ENCODE measurements at places on chromosomes 7 and 10.

GRCh38 chr7:117251687-117252086 is 71.2 kb downstream of the WNT2 start:
- DNase-seq = no peak

DNA sequence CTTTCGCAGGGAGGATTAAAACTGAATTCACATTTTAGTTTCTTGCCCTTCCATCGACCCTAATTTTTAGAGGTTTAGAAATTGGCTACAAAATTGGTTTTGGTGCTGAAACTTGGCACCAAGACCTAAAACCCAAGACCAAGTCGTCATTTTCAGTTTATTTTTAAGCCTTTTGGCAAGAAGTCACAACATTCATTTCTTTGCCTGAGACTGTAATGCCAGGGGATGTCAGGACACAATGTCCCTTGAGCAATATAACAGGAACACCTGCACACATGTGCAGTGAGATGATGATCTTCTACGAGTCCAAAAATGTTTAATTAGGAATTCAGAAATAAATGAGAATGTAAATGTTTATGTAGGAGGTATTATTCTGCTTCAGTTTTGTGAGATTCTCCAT is 335.4 kb upstream of the ANKRD30A start:
- no peak for DNase-seq

DNA sequence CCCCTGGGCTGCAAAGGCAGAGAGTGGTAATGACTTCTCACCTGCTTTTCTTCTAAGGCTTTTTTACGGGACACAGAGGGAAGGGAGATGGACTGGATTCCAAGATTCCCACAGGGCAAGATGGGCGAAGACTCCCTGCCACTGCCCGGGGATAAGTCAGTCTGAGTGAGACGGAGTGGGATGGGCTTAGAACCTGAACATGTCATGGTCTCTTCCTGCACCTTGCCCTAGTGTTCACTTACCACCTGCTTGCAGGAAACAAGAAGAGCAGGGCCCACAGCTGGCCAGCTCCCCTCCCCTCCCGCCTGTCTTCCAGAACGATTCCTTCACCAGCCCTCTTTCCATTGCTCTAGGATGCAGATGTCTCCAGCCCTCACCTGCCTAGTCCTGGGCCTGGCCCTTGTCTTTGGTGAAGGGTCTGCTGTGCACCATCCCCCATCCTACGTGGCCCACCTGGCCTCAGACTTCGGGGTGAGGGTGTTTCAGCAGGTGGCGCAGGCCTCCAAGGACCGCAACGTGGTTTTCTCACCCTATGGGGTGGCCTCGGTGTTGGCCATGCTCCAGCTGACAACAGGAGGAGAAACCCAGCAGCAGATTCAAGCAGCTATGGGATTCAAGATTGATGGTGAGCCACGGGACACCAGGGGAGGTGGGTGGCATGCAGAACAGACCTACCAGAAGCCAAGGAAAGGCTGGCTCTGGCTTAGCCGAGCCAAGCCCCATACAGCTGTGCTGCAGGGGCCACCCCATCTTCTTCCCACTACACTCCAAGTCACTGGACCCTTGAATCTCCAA is 1.3 kb downstream of the SERPINE1 start:
- DNase-seq = no peak

GRCh38 chr10:72445851-72446250 is 91.1 kb upstream of the DNAJB12 start:
- no peak for DNase-seq

DNA sequence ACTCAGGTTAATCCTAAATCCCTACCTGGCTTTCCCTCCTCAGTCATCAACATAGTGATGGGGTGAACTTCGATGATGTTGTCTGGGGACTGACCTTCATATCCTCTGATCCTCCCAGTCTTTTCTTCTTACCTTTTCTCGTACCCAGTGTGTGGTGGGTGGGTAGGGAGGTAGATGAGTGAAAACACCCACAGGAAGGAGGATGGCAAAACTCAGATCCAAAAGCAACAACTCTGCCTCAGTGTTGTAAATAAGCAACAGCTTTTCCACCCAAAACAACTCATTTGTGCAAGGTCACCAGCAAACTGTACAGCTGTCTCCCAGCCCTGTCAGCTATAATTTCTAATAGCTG is 38.6 kb downstream of the VOPP1 start:
- no peak for DNase-seq

GRCh38 chr7:67406976-67407375 is 410.3 kb downstream of the TYW1 start:
- no peak for DNase-seq

DNA sequence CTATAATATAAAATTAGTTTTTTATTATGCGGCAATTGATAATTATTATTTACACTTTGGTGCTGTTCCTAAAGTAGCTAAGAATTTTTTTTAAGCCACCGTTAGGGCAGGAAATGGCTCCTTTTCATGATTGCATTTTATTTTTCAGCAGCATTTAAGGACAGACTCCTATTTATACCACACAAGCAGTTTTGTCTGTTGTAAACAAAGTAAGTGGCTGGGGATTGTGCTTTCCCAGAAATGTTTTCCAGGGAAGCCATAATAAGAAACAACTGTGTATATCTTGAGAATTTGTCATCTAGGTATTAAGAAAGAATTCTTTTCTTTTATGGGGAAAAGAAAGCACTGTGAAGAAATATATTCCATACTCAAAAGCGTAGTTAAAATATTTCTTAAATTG is 232.0 kb downstream of the VTI1A start:
- DNase-seq = no peak

DNA sequence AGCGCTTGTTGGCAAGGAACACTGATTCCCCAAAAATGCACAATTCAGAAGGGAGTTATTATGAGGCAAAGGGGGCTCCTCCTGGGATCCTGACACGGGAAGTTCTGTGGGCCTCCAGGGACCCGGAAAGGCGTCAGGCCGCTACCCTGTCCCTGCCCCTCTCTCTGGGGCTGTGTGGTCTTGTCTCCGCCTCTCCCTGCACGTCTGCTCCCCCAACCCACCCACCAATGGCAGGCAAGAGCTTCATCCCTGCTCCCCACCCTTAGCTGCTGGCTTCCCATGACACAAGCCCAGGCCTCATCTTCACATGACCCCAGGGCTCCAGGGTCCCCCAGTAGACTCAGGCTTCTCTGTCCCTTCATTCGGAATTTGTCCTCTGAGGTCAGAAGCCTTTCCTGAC is 31.0 kb upstream of the ADRB1 start:
- no peak for DNase-seq

DNA sequence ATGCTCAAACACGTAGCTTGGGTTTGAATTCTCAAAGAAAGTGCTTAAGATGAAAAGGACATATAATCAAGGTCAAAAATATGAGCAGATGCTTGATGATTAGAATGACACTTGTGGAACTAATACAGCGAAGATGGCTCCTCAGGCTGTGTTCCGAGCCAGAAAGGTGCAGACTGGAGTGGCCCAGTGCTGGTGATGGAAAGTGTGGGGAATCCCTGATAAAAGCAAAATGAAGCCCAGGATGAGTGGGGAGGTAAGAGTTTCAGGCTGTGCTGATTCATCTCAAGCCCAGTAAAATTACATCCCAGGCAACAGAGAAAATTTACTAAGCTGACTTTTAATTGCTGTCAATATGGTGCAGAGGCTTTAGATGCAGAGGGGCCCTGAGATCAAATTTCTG is 77.8 kb upstream of the IKZF1 start:
- DNase-seq = peak; percentile 54
